ENCODE measurements at places on chromosomes 12 and 14.

- no peak for DNase-seq
Observed at GRCh38 chr14:103534576-103535061, 5.6 kb downstream of the TRMT61A start.

DNA sequence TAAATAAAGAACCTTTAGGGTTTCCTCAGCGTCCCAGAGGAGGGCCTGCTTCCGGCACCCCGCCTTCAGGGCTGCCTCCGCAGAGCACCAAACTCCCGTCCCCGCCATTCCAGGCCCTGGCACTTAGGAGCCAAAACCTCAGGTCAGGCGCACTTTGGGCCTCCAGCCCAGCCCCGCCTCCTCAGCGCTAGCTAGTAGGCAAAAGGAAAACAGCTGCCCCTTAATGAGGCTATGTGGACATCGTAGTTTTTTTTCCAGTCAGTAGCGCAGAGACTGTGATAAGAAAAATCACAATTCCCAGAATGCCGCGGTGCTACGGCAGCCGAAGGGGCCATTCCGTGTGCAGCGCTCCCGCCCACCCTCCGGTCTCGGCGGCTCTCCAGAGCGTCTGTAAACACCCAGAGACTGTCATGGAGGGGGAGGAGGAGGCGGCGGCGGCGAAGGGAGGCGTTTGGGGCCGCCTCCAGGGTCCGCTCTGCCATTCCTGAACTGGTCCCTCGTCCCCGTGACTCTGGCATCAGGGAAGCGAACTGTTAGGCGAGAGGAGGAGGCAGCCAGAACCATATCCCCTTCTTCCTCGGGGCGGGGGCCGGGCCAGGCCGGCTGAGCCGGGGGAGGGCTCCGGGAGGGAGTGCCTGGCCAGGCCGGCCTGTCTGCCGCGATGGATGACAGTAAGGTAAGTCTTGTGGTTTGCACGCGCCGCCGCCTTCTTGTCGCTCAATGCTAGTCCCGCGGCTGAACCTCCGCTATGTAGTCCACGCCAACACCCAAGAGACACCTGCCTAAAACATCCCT, at the start of gene CREBL2:
Gene CREBL2, plus strand, starts transcription at position 365 of the 795 bp plus-strand sequence. Its CDS starts 297 bp downstream, at position 662.
- peak; percentile 80 for DNase-seq

DNA sequence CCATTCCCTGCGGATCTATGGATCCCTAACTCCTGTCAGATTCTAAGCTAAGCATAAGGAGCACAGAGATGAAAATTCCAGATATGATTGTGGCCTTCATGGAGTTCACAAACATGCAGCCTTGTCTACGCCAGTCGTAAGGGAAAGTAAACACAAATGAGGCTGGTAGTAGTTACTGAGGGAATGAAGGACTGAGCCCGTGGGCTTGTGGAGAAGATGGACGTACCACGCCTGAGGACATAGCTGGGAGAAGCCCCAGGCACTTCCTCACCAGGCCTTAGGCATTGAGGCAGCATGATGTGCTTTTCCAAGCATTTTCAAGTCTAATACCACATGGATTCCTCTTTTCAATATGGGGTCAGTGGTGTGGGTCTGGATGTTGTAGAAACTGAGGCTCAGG, 515.2 kb downstream of the BCL11B start:
- DNase-seq, result no peak

DNA sequence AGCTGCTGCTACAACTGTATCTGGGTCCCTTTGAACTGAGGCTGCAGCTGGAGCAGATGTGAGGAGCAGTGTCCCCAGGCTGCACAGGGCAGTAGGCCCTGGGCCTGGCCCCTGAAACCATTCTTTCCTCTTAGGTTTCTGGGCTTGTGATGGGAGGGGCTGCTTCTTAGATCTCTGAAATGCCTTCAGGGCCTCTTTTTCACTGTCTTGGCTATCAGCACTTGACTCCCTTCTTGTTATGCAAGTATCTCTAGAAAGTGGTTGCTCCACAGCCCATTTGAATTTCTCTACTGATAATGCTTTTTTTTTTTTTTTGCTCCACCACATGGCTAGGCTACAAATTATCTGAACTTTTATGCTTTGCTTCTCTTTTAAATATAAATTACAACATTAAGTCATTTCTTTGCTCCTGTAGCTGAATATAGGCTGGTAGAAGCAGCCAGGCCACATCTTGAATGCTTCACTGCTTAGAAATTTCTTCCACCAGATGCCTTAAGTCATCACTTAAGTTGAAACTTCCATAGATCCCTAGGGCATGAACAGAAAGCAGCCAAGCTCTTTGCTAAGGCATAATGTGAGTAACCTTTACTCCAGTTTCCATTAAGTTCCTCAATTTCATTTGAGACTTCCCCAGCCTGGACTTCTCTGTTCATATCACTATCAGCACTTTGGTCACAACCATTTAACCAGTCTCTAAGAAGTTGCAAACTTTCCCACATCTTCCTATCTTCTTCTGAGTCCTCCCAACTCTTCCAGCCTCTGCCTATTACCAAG, 41.1 kb downstream of the ACSM4 start:
- DNase-seq, result no peak

GRCh38 chr12:131113568-131114270, 160.0 kb downstream of the ADGRD1 start:
- no peak for DNase-seq

- DNase-seq, result no peak
Observed at GRCh38 chr14:97603201-97603600, 806.0 kb downstream of the VRK1 start.

- peak; percentile 4 for DNase-seq
Observed at GRCh38 chr14:59631237-59631636, 54.6 kb upstream of the CCDC175 start.

DNA sequence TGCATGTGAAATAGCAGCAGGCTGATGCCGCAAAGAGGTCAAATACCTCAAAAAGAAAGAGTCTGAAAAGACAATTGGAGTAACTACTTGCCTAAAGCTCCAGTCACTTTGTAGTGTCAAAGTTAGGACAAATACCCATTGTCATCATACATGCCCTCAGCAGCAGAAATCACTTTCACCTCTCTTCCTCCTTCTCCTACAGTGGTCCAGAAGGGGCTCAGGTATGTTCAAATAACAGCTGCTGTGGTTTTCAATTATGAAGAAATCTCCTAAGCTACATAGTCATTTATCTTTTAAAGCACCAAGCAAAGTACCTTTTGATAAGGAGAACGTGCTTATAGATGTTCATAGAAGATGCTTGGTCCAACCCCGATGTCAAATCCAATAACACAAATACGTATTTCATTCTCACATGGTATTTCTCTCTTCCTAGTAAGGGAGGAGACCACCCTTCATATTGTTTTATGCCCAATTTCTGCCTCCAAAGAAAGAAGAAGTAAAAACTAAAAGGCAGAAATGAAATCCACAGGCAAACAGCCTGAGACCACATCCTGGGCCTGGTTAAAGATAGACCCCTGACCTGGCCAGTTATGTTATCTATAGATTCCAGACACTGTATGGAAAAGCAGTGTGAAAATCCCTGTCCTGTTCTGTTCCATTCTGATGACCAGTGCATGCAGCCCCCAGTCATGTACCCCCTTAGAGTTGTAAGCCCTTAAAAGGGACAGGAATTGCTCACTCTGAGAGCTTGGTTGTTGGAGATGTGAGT, 23.7 kb downstream of the GYS2 start:
- no peak for DNase-seq

- no peak for DNase-seq
Observed at GRCh38 chr12:131454418-131455217, 256.3 kb upstream of the SFSWAP start.

GRCh38 chr14:58395812-58396788, at the start of gene TOMM20L:
Gene TOMM20L (plus strand): TSS chr14:58395930. CDS start chr14:58395958, 28 bp downstream.
- no peak for DNase-seq

DNA sequence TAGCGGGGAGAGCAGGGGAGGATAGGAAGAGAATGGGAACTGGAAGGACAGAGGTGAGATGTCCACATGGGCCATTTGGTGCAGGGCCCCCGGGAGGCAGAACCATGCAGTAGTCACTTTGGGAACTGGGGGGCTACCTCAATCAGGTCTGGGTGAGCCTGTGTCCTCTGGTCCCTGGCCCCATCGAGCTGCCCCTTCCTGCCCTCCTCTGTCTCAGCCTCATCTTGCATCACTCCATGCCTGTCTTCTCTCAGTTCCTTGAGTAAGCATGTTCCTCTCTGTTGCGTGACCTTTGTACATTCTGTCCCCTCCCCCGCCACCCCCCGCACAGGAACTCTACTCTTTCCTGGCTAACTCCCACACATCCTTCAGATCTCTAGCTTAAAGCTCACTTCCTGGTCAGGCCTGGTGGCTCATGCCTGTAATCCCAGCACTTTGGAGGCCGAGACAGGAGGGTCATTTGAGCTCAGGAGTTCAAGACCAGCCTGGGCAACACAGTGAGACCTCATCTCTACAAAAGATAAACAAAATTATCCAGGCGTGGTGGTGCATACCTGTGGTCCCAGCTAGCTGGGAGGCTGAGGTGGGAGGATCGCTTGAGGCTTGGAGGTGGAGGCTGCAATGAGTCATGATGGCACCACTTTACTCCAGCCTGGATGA, 23.2 kb downstream of the FOS start:
- no peak for DNase-seq

GRCh38 chr14:97699026-97699425, 901.8 kb downstream of the VRK1 start:
- DNase-seq, result no peak

- no peak for DNase-seq
Observed at GRCh38 chr12:49200919-49201594, 12.2 kb upstream of the TUBA1A start.

GRCh38 chr12:109596418-109597244, 23.0 kb downstream of the MVK start:
- DNase-seq, result no peak

DNA sequence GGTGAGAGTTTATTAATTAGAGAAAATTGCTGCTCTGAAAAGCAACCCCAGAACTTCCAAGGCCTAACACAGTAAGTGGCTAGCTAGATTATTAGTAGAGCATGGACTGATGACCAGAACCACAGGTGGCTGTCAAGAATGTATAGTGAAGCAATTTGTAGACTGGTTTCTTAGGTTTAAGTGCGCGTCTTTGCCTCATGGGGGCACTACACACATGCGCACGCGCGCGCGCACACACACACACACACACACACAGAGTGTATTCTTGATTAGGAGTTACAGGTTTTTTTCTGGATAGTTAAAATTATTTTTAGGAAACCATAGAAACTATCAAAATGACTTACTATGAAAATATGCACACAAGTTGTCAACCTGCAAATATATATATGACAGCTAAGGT, 66.5 kb downstream of the BHLHE41 start:
- DNase-seq, result no peak

- no peak for DNase-seq
Observed at GRCh38 chr12:106732890-106733289, 41.6 kb upstream of the RIC8B start.

DNA sequence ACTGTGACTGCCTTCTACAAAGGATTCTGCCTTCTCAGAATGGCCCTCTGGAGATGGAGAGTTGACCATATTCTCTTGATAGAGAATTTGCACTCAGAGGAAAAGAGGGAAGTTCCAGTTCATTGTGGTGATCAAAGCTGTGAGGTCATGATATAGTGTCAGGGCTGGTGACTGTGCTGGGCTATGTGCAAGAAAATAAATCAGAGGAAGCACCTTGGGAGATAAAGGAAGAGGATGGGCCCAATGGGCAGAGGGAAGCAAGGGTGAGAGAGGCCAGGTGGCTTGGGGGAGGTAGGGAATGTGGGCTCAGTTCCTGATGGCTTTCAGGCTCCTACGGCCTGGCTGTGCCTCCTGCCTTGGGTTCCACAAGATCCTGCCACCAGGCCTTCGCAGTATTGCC, 145.8 kb downstream of the SLC8A3 start:
- DNase-seq, result no peak

DNA sequence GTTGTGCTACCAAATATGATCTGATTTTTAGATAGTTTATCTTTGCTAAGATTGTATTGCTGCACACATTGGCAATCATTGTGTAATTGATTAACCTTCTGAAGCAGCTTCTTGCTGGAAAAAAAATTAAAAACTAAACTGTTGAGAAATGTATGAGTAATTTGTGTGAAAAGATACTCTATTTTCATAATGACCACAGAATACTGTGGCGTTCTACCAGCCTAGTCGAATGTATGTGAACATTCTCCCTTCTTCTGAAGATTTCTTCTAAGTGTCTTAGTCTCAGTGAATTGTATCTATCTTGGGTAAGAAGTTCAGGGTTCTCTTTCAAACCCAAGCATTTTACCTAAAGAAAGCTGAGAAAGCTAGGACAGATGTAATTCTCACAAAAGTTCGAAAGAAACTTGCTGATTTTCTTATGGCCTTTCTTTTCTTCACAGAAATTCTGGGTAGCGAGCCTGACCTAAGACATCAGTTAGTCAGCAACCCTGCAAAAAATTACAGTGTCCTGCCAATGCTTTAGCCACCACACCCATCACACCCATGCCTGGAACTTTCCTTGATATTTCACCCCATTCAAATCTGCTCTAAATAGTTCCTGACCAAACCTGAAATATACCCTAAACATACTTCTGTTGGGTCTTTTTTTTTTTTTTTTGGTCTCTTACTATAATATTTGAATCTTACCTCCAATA, 27.1 kb upstream of the C12orf71 start:
- DNase-seq, result no peak

DNA sequence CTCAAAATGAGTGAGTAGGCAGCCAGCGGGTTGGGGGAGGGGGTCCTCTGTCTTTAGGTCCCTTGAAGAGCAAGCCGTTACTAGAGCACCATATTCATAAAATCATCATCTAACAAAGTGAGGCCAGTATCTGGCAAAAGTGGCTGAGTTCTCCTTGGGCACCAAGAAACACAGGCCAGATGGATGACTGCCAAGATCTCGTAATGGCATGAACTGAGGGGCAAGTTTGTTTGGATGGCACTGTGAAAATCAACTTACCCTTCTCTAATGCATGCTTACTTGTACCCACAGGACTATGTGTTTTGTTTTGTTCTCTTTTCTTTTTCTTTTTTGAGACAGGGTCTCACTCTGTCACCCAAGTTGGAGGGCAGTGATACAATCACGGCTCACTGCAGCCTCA, 41.6 kb downstream of the GNPTAB start:
- no peak for DNase-seq

DNA sequence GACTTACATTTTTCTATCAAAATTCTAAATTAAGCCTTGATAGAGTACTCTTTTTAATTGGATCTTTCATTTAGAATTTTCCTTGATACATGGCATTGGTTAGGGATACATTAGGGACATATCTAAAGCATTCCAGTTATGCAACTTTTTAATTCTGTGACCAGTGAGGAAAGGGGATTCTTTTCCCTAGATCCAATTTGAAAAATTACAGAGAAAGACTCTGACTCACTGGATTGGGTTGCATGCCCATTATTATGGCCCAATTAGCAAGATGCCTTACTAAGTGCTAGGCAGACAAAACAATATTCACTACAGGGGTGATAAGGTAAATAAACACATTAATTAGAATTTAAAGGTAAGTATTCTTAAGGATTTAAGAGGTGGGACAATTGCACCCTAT, 5.2 kb upstream of the RAD52 start:
- DNase-seq, result no peak

- DNase-seq, result no peak
Observed at GRCh38 chr12:131673888-131674257, 37.0 kb upstream of the SFSWAP start.
